ENCODE measurements at places on chromosomes 2 and 18.

DNA sequence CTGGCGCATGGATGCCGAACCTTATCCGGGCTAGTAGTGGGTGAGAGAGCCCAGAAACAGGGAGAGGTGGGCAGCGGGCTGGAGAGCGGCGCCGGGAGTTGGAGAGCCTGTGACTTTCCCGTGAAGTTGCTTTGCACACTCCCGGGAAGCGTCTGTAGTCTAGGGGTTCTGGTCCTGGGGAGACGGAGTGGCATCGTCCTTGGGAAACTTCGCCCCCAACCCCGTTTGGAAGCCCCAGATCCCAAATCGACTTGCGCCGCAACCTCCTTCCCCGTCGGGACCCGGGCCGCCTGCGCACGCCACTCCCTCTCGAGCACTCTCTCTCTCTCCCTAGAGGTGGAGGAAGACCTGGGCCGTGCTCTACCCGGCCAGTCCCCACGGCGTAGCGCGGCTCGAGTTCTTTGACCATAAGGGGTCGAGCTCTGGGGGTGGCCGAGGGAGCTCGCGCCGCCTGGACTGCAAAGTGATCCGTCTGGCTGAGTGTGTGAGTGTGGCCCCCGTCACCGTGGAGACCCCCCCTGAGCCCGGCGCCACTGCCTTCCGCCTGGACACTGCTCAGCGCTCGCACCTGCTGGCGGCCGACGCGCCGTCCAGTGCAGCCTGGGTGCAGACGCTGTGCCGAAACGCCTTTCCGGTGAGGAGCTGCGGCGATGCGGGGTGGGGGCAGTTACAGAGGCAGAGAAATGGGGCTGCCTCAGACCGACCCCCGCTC lies 456 bp downstream of the DOK1 start:
- peak; percentile 84 for DNase-seq

DNA sequence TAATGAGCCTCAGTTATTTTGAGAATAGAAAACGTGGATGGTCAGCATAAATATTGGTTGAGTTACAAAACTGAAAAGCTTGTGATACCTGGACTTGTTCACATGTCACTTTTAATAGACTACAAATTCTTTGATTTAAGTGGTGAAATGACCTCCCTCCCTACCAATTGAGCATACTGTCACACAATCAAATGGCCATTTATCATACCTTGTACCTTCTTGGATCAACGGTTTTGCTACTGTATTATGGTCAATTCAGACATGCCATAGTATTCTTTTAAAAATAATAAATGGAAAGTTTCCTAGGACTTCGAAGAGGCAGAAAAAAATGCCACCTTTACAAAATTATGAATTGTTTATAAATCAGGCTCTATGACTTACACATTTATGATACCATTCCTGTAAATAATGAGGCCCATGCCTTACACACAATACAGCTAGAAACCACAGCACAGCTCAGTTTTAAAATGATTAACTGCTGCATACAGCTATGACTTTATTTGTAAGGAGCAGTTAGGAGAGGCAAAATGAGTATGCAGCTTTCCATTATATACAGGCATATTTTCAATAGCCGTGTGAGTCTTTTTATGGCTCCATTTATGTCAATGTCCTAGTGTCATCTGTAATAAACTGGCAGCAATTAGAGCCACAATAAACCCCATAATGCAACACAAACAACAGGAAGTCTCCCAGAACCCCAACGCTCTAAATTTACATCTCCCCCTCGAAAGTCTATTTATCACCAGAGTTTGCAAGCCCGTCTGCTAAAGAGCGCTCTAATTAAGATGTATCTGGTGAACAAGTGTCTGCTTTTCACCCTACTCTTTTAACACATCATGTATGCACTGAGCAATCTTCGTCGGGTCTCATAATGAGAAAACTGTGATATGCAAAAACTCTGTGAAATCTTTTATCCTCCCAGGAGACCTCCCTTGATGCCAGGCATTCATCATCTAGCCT lies 176.1 kb downstream of the ZNF521 start:
- DNase-seq, result peak; percentile 32

DNA sequence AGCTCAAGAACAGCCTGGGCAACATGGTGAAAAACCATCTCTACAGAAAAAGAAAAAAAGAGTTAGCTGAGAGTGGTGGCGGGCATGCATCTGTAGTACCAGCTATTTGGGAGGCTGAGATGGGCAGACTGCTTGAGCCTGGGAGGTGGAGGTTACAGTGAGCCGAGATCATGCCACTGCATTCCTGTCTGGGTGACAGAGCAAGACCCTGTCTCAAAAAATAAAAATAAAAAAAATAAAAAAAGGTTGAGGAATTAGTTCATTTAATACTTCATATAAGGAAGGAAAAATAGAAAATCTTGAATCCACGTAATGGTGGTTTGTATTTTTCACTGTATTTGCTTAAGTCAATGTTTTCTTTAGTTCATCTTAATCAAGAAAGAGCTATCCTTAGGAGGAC lies 241.7 kb downstream of the TGIF1 start:
- no peak for DNase-seq

DNA sequence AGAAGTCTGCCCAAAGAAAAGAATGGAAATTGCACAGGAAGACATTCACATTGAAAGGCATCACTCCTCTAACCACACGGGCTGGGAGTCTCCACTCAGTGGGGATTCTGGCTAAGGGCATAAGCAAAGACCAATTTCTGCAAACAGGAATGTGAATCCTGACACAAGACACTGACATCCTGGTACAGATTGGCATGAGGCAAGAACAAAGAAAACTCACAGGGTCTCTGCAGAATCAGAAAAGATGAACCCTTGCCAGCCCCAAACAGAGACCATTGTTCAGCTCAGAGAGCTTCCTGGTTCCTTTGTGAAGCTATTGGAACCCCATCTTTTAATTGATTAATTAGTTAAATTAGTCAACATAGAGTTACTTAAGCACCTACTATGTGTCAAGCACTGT lies 82.3 kb downstream of the UPP2 start:
- DNase-seq, result no peak

- no peak for DNase-seq
Observed at GRCh38 chr18:986552-986951, 81.9 kb downstream of the ADCYAP1 start.

All from retina (tissue), 1 donor.